ENCODE measurements at places on chromosomes 16 and 17.

GRCh38 chr17:8556074-8556473 is 74.5 kb downstream of the MYH10 start:
- DNase-seq, result no peak

DNA sequence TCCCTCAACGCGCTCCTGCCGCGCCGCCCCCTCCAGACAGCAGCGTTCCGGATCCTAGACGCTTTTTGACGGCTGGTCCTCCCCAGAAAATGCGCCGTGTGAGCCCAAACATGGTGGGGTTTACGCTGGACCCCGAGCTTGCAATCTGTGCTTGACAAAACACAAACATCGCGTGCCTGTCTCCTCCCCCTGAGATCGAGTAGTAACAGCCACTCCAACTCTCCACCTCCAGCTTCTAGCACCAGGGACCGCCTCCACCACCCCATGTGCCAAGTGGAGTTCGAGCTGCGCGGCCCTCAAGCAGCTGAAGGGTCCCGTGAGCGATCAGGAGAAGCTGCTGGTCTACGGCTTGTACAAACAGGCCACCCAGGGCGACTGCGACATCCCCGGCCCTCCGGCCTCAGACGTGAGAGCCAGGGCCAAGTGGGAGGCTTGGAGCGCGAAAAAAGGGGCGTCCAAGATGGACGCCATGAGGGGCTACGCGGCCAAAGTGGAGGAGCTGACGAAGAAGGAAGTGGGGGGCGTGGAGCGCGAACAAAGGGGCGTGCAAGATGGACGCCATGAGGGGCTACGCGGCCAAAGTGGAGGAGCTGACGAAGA is 656 bp upstream of the GEMIN4 start:
- DNase-seq, result no peak

GRCh38 chr17:37056622-37057021 is 107.9 kb downstream of the AATF start:
- DNase-seq, result peak; percentile 63

DNA sequence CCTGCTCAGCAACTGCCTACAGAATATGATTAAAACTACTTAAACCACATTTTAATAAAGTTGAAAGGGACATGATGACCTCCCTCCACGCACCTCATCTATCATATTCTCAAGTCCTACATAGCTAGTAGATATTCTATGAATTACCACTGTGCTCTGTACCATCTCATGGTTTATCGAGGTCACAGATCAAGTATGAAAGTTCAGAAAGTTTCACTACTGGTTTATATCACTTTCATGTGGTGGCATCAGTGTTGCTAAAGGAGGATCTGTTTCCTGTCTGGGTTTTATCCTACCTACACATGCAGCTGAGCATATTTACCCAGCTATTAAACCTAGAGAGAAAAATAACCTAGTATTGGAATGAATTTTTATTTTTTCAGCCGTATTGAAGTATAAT is 214.9 kb upstream of the MON1B start:
- DNase-seq, result no peak

GRCh38 chr17:43018008-43018853 is 4.0 kb downstream of the VAT1 start:
- DNase-seq, result no peak

GRCh38 chr16:74699666-74700065 is 996 bp downstream of the MLKL start:
- no peak for DNase-seq

DNA sequence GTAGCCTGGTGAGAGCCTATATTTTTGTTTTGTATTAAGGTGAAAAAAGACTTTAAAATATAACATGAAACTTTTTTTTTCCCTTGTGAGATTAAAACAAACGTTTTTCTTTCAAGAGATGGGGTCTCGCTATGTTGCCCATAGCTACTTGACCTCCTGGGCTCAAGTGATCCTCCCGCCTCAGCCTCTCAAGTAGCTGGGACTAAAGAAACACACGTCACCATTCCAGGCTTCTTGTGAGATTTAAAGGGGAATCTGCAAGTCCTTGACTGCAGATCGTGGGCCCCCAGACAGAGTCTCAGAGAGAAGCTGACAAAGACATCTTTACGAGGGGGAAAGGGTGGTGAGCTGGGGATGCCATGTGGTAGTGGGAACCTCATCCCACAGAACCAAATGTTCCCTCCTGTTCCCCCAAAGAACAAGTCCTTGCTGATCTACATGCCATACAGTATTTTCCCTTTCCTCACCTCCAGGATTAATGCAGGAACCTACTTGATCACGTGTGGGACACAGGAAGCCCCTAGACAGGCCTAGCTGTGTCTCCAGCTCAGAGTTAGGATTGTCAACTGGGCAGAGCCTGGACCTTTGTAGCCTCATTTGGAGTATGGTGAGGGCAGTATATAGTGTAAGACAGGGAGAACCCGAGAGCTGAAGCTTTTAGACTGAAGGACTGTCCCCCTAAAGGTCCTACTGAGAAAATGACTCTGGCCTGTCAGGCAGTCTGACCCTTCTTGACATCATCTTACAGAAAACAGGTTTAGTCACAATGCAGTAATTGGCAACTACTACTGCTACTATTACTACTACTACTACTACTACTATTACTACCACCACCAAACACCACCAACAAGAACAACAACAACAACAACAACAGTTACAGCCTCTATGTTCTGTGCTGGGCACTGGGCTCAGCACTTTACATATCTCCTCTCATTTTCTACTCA is 4.1 kb downstream of the MAP3K14 start:
- DNase-seq, result no peak

- DNase-seq, result no peak
Measured at GRCh38 chr16:558298-559020, 1.7 kb upstream of the PRR35 start.

GRCh38 chr17:10144982-10145381 is 53.4 kb downstream of the GAS7 start:
- DNase-seq, result no peak

DNA sequence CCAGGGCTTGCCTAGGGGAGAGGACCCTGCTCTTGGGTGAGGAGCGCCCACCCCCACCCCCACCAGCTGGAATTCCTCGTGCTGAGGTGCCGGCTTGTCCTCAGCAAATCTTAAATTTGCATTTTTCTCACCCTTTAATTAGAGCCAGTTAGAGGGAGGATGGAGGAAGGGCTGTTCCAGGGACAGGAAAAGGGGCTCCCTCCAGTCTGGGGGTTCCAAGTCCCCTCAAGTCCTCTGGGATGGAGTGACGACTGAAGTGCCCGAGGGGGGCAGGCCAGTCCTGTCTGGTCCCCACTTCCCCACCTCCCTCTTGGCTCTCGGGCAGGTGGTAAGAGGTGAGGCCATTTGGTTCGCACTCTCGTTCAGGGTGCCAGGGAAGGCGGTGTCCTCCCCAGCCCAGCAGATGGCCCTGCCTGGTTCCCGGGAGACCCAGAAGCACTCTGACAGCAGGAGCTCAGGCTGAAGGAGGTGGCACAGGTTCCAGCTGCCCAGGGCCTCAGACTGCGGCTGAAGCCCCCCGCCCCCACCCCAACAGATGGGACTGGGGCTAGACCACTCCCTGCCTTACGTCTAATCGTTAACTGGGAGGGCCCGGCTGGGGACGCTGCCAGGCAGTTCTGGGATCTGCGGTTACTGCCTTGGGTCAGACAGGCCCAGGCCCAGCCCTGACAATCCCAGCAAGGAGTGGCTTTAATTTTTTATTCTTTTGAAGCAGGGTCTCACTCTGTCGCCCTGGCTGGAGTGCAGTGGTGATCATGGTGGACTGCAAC is 2.2 kb downstream of the RAB26 start:
- no peak for DNase-seq

GRCh38 chr17:6532441-6532885 is 23.9 kb downstream of the PITPNM3 start:
- no peak for DNase-seq

- DNase-seq, result no peak
Measured at GRCh38 chr16:79805621-79806020, 205.1 kb upstream of the MAF start.
